ENCODE measurements at places on chromosomes 1 and 21.

GRCh38 chr21:45971616-45972352, 9.8 kb upstream of the COL6A1 start:
- no peak for DNase-seq

- no peak for DNase-seq
Observed at GRCh38 chr21:24852610-24853195, 754.6 kb downstream of the MRPL39 start.

DNA sequence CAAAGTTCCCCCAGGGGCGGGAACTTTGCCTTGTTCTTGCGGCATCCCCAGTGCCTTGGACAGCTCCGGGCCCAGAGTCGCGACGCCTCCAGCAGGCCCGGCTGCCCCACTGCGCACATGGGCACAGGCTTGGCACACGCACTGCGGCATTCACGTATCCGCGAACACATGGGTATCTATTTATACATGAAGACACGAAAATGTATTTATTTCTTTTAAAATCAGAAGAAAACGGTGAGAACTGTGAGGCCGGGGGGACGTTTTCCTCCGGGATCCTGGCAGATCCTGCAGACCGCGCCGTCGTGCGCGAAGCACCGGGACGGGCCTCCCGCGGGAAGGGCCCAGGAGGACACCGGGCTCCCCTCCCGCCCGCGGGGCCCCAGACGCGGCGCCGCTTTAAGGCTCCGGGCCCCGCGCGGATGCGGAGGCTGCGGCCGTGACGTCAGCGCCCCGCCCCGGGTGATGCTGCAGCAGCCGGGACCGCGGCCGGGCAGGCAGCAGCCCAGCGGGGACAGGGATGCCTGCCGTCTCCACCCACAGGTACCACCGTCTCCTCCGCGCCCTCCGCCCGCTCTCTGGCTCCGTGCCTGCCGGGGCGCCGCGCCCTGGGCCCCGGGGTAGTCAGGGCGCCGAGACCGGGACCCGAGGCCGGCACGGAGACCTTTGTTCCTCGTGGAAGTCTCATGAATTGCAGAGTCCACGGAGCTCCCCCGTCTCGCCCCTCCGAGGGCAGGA, at the start of gene SLC45A1:
Gene SLC45A1 (plus strand): TSS at position 468 of the 735 bp plus-strand sequence. CDS start 6,216 bp downstream, outside the sequence.
- peak; percentile 65 for DNase-seq

DNA sequence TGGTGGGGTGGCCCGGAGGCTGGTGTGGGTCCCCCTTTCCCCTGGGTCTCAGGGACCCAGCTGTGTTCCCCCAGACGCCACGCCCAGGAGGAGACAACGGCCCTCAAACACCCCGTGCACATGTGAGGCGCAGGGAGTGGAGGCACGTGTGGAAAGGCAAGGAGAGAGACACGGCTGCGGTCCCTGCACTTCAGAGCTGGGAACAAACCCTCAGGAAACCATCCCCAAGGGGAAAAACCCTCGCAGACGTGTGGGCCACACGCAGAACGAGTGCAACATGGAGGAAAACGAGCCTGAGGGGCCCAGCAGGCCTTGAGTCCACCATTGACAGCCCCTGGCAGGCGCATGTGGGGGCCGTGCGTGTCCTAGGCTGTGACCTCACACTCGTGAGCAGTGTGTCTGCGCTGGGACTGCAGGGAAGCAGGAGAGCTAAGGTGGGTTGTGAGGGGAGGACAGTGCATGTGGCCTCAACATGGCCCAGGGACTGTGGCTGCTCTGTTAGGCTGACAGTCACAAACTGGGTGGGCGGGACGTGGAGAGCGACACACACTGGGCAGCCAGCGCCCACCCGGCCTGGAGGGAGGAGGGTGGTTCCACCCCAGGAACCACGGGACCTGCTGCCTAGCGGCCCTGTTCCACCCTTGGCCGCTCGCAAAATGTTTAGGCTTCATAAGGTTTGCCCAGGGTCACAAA, 20.0 kb downstream of the ITGB2 start:
- no peak for DNase-seq

GRCh38 chr1:60504206-60504840, 430.8 kb upstream of the C1orf87 start:
- no peak for DNase-seq

- no peak for DNase-seq
Observed at GRCh38 chr1:58713841-58714240, 14.0 kb upstream of the MYSM1 start.

- no peak for DNase-seq
Observed at GRCh38 chr1:98732985-98733781, 71.7 kb downstream of the SNX7 start.

- no peak for DNase-seq
Observed at GRCh38 chr1:209983953-209984352, 45.9 kb downstream of the SYT14 start.

GRCh38 chr1:78911956-78912880, 94.3 kb downstream of the ADGRL4 start:
- DNase-seq = no peak

GRCh38 chr1:61183471-61184039, 101.2 kb downstream of the NFIA start:
- DNase-seq = no peak

- DNase-seq = no peak
Observed at GRCh38 chr1:91556556-91556955, 55.9 kb downstream of the CDC7 start.

- no peak for DNase-seq
Observed at GRCh38 chr1:12591267-12591938, 26.6 kb downstream of the DHRS3 start.

GRCh38 chr1:211928993-211929637, 98.6 kb upstream of the LPGAT1 start:
- no peak for DNase-seq

DNA sequence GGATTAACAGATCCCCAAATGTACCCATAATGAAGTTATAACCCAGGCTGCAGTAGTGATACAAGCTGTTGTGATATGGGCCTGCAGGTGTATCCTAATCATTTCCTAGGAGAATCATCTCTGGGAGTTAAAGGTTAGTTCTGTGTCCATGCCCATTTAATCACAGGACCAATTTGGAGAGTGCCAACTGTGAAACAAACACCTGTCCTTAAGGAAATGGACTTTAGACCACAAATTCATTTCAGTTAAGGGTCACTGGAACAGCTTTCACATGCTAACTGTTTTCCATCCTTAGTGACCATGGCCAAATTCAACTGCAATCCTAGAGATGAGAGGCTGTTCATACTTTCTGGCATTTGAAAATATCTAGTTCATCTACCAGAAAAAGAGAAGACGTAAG, 160.9 kb downstream of the GPATCH2 start:
- no peak for DNase-seq

DNA sequence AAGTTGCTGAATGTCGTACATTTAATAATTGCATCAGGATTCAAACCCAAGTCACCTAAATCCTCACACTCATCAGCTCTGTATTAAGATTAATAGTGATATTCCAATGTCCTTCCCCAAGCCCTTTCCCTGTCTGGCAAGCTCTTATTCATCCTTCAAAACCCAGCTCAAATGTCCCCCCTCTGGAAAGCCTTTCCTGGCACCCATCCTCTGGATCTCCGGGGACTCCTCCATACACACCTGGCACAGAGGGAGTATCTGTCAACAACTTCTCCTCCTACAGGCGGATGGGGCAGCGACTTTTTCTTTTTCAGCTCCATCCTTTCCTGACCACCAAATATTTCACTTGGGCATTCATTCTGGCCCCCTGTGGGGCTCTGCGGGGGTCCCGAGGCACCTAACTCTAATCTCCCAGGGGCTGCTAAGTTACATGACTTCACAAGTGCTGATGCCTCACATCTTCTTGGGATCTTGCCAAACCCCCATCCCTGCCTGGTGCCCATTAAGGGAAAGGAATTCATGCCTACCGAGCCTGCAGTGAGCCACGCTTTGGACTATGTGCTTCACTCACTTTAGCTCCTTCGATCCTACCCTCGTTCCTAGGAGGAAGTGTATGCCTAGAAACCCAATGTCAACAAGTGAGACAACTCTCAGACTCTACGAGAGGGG, 15.2 kb downstream of the TINAGL1 start:
- no peak for DNase-seq

GRCh38 chr1:97396463-97396862, 524.4 kb downstream of the DPYD start:
- no peak for DNase-seq

GRCh38 chr1:91651661-91652071, 151.0 kb downstream of the CDC7 start:
- DNase-seq = no peak

DNA sequence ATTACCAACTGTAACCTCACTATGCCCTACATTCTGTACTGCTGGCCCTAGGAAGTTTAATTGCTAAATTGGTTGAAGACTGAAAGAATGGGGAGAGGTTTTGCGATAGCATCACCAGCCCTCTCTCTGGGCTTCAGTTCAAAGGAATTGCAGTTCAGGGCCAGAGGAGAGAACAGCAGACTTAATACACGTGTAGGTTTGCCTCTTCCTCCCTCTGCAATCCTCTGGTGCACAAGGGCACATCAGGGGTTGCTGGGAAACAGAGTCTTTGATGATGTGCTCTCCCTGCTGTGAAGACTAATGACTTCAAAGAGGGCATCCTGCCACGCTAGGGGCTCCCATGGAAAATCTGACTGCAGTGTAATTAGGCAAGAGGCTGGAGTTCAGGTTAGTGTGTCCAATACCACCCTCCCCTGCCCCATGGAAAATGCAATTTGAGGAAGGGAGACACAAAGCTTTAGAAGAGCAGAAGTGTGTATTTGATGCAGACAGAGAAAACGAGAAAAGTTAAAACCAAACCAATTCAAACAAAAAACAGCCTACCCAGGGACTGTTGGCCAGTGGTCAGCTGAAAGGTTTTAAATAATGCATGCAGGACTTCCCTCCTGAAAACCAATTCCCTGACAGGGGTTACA, 167.9 kb downstream of the ASTN1 start:
- DNase-seq = no peak
